Stimulated activated CD8-positive, alpha-beta memory T cell treated with anti-CD3 and anti-CD28 coated beads, Interleukin-15, amount 100 ng/mL, for 4 hours (primary cell): ENCODE measurements at places on chromosomes 3 and 15.

DNA sequence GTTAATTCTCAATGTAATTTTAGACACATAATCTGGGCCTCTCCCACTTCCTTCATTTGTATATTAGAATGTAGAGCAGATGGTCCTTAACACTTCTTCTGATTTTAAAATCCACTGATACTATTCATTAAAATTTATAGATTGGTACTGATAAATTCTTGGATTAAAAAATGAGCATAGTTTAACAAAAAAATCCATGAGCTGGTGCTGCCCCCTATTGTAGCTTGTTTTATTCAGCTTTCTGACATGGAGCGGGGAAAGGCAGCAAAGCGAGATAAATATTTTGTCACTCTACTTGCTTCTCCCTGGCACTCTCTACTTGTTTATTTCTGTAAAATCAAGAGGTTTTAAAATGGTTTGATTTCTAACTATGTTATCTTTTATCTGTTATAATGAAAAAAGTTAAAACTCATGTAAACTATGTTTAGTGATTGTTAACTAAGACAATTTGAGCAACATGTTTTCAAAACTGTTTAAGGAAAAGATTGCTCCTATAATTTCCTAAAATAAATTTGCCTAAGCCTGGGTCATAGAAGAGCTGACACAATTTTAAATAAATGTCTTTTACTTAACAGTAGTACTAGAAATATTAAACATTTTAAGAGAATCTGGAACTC, 26.5 kb upstream of the PLOD2 start:
- DNase-seq: no peak

DNA sequence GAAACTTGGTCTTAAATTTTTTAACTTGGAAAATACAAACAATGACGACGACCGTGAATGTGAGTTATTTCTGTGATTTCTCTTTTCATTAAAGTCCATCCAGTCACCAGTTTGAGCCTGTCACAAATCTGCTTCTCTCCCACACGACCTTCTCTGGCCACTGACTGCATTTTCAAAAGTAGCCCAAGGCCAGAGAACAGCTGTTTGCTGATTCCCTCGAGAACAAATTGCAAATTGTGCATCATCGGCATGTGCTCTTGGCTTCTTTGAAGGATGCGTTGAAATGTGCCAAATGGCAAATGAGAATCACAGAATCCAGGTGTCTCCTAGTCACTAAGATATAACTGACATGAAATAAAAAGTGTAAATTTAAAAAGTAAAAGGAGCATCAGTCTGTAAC, 106.4 kb downstream of the AQP9 start:
- no peak for DNase-seq

DNA sequence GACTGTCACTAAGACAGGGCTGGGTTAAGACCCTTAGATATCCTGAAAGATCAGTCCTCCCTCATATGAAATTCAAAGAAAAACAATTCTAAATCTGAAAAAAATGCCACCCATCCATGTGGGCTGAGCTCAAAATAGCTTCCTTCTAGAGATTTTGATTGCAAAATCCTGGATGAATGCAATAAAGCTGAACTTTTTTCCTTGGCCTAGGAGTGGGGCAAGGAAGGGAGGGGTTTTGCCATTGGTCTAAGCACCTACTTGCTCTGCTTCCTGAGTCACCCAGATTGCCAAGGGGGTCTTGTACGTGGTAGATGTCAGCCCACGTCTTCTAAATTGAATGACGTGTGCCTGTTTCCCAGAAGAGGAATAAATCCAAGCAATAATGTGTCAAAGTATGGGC, 15.3 kb upstream of the SMAD3 start:
- no peak for DNase-seq

- no peak for DNase-seq
Observed at GRCh38 chr15:70341566-70341965, 243.8 kb upstream of the TLE3 start.

GRCh38 chr15:91882858-91883586, 29.5 kb downstream of the SLCO3A1 start:
- no peak for DNase-seq

GRCh38 chr3:42043099-42043813, 47.9 kb upstream of the TRAK1 start:
- no peak for DNase-seq

DNA sequence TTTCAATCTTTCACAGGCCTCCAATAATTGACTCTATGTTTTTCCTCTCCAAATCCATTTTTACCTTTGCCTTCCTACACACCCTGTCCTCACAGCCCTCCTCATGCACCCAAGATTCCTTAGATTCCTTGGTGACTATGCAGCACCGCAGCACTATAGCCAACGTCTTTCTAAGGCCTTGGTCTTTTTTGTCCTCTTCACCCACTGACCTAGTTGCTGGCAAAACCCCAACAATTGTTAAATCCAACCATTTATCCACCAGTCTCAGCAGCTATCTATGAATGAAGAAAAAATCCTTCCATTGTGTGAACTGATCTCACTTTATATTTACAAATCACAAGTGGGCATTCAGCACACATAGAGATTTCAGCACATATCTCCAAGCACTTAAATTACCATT, 203.9 kb downstream of the VGLL3 start:
- no peak for DNase-seq
